MG63 (cell line): ENCODE measurements at places on chromosomes 7 and 10. TPM values are rescaled to one million over a fixed set of nuclear protein-coding genes. Genes with fewer than 3 reads are reported as not detected.

The LSM5 gene
- total RNA-seq, result 31.5 and 220 TPM in 2 replicates

The SFMBT2 gene
- total RNA-seq, result 0.03 TPM in 1 of 2 replicates, not detected in the other

- no peak for DNase-seq
Measured at GRCh38 chr7:92696584-92696983, 106.4 kb upstream of the FAM133B start.

DNA sequence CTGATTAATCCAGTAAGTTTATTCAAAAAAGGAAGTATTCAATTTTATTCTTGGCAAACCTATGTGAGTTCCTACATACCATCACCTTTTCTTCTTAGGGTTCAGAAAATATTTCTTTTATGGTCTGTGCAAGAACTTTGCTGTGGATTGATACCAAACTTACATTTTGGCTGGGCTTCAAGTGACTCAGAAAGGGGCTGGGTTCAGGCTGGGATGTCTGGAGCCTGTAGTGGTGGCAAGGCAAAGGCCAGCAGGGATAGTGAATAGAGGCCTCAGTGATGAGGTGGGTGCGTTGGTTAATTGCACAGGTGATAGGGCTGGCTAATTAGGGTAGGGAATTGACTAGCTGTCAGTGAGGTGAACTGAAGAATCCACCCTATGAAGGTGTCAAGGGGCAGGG is 40.2 kb upstream of the ATXN7L1 start:
- peak; percentile 50 for DNase-seq

DNA sequence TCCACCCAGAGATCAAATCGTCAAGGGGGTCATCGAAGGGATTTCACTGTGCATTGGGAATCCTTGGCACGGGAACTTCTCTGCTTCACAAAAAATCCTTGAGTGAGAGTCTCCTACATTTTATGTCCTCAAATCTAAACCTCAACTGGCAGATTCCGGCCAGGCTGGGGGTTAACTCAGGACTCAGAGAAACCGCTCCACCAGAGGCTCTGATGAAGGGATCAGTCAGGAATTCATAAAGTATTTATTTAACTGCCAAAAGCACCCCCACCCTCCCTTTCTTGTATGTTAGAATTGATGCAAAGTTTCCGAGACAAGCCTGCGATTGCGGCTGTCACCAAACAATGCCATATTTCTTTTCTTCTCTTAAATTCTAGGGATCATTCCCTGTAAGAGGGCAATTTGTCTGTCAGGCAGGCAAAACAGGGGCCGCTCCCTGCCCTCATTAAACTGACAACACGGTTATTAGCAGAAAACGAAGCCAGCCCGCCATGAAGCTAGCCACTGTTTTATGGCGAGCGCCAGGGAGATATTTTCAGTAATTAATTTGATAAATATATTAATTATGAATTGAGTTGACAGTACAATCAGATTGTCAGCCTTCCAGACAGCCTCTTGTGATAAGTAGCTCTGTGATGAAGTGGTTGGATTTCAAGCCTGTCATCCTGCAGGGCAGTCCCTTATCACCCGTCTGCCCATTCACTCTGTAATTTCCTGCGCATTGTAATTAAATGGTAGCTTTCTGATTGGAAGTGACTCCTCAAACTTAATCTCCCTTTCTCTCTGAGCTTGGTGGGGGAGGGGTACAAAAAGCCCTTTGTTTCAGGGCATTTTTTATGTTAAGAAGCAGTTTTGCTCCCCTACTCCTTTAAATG is 153.0 kb upstream of the GPR26 start:
- DNase-seq, result no peak

The CYP17A1 gene
- total RNA-seq, result not detected in 2 replicates

The OR6V1 gene
- total RNA-seq, result not detected in 2 replicates

GRCh38 chr7:39890411-39890810 is 59.6 kb upstream of the CDK13 start:
- DNase-seq, result no peak

- DNase-seq, result no peak
Measured at GRCh38 chr10:78042058-78042751, 8.5 kb downstream of the RPS24 start.

DNA sequence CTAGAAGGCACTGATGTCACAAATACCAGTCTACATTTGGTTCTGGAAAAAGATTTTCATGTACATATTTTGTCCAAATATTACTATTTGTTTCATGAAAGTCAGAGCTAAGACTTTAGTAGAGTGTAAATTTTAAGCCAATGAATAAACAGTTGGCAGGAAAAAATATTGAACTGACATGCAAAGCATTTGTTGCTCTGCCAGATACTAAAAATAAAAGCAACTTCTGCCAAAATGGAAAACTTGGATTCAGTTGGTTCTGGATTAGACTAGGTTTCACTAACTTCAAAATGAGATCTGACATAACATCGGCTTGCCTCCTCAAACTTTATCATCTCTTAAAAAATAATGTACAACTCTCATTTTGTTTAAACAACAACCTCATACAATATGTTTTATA is 34.9 kb downstream of the FAM204A start:
- DNase-seq, result no peak
